Activated naive CD8-positive, alpha-beta T cell treated with anti-CD3 and anti-CD28 coated beads for 36 hours (primary cell): ENCODE measurements at places on chromosomes 13 and 19. TPM values are rescaled to one million over a fixed set of nuclear protein-coding genes. Genes with fewer than 3 reads are reported as not detected.

The CYP4F2 gene
- total RNA-seq: not detected

The SLITRK6 gene
- not detected for total RNA-seq

The HNRNPM gene
- 358 TPM for total RNA-seq

The RASAL3 gene
- 83.4 TPM for total RNA-seq

The MCEMP1 gene
- not detected for total RNA-seq

The STX10 gene
- total RNA-seq: 55.0 TPM

The DLL3 gene
- total RNA-seq: 1.1 TPM

The KCNRG gene
- total RNA-seq: 0.37 TPM

The SULT2A1 gene
- not detected for total RNA-seq

The FAAP24 gene
- total RNA-seq: 8.0 TPM

The SLC1A6 gene
- total RNA-seq: not detected

The ATXN8OS gene
- not detected for total RNA-seq

The NXNL1 gene
- total RNA-seq: not detected

The ASPDH gene
- total RNA-seq: not detected

The ATP7B gene
- total RNA-seq: 0.80 TPM

The PPFIA3 gene
- 4.3 TPM for total RNA-seq

The NECTIN2 gene
- 0.43 TPM for total RNA-seq

The SYNGR4 gene
- total RNA-seq: 0.31 TPM

The C1QTNF9B gene
- total RNA-seq: not detected

The DIAPH3 gene
- total RNA-seq: 20.0 TPM

The PLVAP gene
- total RNA-seq: not detected

The LIM2 gene
- total RNA-seq: not detected

The METTL21C gene
- not detected for total RNA-seq

The NLRP7 gene
- total RNA-seq: not detected

The CBY2 gene
- total RNA-seq: not detected

The LACC1 gene
- 5.1 TPM for total RNA-seq

The CEACAM20 gene
- total RNA-seq: not detected

The LYPD5 gene
- total RNA-seq: 1.6 TPM

The DCLK1 gene
- not detected for total RNA-seq

The NFIX gene
- total RNA-seq: 6.3 TPM

The OR10H1 gene
- total RNA-seq: not detected

The IQCN gene
- total RNA-seq: 0.29 TPM

The ZNF90 gene
- 19.6 TPM for total RNA-seq

The EPS8L1 gene
- 1.3 TPM for total RNA-seq

The N4BP2L1 gene
- 14.6 TPM for total RNA-seq

The KLK12 gene
- not detected for total RNA-seq

The GSX1 gene
- not detected for total RNA-seq

The KLK3 gene
- total RNA-seq: not detected

The BCAM gene
- not detected for total RNA-seq

The ZNF492 gene
- 4.2 TPM for total RNA-seq

The AMH gene
- total RNA-seq: 7.4 TPM

The PRRG2 gene
- 1.5 TPM for total RNA-seq

The KIR2DL4 gene
- total RNA-seq: not detected

The LMTK3 gene
- total RNA-seq: 2.2 TPM

The RNF17 gene
- not detected for total RNA-seq

The PTGER1 gene
- total RNA-seq: 0.40 TPM

The ZNF497 gene
- total RNA-seq: 1.7 TPM

The CLN5 gene
- total RNA-seq: 12.7 TPM

The IGLON5 gene
- 0.18 TPM for total RNA-seq

The SSC5D gene
- 1.4 TPM for total RNA-seq

The TNNI3 gene
- total RNA-seq: not detected

The ZNF536 gene
- total RNA-seq: not detected

The TNFSF9 gene
- 2.5 TPM for total RNA-seq

The ZNF223 gene
- 1.4 TPM for total RNA-seq

The SAE1 gene
- total RNA-seq: 141 TPM

The SULT2B1 gene
- total RNA-seq: not detected

The IGFL3 gene
- not detected for total RNA-seq
